ENCODE measurements at places on chromosomes 1 and 21. TPM values are rescaled to one million over a fixed set of nuclear protein-coding genes. Genes with fewer than 3 reads are reported as not detected.

NKAIN1 gene
- total RNA-seq = 33.4 TPM

A3GALT2 gene
- total RNA-seq = not detected

SGIP1 gene
- total RNA-seq = 77.4 TPM

CTSS gene
- total RNA-seq = 11.9 TPM

RAB4A gene
- 46.5 TPM for total RNA-seq

MTR gene
- 28.4 TPM for total RNA-seq

CELA3A gene
- total RNA-seq = not detected

Measured in occipital lobe (tissue), 3 donors.